ENCODE measurements at places on chromosomes 5 and 9.

- no peak for DNase-seq
These were observed 256.9 kb downstream of the TRIM32 start for GRCh38 chr9:116943970-116944369.

GRCh38 chr5:62718324-62718723, 139.7 kb downstream of the LRRC70 start:
- DNase-seq: no peak

DNA sequence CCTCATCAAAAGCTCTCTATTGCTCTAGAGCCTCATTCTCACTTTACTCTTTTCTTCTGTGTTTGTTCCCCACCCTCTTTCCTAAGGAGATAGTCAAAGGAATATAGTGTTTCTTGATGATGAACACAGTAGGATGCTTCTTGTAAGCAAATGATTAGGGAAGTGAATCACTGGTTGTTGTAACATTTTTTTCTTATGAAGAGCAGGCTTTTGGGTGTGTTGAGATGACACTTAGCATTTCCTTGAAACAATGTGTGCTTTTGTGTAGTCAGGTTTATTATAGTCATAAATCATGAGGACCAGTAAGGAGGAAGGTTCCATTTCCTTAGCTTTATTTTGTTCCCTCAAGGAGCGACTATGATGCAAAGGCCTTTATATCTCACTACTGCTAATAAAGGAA, 1991.3 kb upstream of the C9orf72 start:
- no peak for DNase-seq

DNA sequence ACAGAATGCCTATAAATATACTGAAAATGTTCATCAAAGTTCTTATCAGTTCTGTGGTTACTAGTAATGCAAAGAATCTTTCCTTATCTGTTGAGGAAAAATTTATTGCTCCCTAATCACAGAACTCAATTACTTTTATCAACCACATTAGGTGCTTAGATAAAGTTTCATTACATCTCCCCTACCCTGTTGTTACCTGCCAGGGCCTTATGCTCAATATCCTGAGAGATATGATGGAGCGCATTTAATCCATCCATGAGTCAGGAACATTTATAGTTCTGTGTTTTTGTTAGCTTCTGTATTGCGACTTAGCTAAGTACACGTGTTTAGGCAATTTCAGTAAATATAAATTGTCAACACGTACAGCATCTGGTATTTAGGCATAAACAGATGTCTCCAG, 164.3 kb upstream of the ST8SIA4 start:
- DNase-seq: no peak

GRCh38 chr9:129627556-129628440, 1.8 kb downstream of the NTMT1 start:
- no peak for DNase-seq

Measured in memory B cell (primary cell).